Spleen (tissue), 13 donors: ENCODE measurements at places on chromosomes 3 and 15. TPM values are rescaled to one million over a fixed set of nuclear protein-coding genes. Genes with fewer than 3 reads are reported as not detected.

RHCG gene
- total RNA-seq, result not detected

GP5 gene
- 1.6 TPM for total RNA-seq

SPESP1 gene
- total RNA-seq, result 3.4 TPM

RASGRF1 gene
- 1.8 TPM for total RNA-seq

GADL1 gene
- not detected for total RNA-seq

AGTR1 gene
- total RNA-seq, result 5.5 TPM
